ENCODE measurements at places on chromosomes 7 and 10.

DNA sequence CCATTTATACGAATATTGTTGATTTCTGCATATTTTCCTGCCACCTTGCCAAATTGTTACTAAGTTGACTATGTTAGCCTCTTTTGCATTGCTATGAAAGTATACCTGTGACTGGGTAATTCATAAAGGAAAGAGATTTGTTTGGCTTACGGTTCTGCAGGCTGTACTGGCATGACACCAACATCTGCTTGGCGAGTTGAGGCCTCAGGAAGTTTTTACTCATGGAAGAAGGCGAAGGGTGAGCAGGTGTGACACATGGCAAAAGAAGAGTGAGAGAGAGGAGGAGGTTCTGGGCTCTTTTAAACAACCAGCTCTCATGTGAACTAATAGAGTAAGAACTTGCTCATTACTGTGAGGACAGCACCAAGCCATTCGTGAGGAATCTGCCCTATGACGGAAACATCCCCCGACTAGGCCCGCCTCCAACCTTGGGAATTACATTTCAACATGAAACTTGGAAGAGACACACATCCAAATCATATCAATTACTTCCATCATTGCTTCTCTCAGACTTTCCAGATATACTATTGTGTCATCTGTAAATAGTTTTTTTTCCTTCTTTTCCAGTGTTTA, 8.4 kb downstream of the RALA start:
- DNase-seq = no peak

DNA sequence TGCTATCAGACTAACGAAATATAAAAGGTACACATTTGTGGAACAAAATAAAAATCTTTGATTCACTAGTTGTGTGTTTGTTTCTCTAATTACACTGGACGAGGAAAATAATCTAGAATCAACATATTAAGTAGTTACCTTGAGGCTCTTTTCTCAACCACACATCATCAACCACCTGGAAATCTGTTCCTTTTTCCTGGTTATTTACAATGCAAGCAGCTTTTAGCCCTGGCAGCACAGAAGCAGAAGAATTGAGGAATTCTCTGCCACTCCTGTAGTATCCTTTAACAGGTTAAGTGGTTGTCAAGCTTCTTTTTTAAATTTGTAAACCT, 23.7 kb downstream of the NUP42 start:
- no peak for DNase-seq

DNA sequence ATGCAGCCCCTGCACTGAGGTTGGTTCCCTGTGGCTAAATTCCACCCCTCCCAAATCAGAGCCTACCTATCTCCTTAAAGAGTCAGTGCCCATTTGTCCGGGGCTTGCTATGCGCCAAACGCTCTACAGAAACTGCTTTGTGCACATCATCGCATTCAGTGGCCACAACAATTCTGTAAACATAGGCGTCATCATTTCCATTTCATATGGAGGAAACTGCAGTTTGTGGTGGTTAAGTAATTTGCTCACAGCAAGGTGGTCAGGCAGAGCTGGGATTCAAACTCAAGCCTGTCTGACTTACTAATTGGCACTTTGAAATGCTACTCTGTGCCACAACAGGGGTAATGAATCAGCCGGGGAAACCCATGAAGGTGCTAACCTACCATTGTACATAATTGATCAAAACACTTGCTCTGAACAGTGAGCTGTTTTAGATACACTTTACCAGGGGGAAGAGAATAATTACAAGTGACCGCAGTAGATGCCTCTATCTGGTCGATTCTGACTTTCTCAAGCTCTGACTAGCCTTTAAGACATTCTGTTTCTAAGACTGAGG, 775.5 kb downstream of the LRMDA start:
- DNase-seq = no peak

- peak; percentile 58 for DNase-seq
These were observed 1.8 kb downstream of the FRAT2 start for GRCh38 chr10:97332591-97333350.

GRCh38 chr7:70355198-70356020, 757.1 kb downstream of the AUTS2 start:
- no peak for DNase-seq

DNA sequence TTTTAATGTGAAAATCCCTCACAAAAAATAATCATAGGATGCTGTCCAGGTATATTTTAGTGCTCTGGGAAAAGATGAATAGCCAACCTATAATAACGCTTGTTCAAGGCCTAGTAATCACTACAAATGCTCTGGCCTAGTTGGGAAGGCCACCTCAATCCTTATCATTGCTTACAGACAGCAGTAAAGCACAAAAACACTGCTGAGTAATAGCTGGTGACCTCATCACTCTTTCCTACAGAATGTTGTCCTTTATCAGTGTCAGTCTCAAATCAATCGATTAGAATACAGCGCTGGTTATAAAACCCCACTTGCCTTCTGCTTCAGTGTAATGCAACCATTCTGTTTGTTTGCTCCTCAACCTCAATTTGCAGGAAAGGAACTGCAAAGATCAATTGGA, 72.6 kb upstream of the STEAP1 start:
- peak; percentile 2 for DNase-seq

GRCh38 chr7:124284937-124285336, 252.1 kb upstream of the TMEM229A start:
- DNase-seq = no peak

DNA sequence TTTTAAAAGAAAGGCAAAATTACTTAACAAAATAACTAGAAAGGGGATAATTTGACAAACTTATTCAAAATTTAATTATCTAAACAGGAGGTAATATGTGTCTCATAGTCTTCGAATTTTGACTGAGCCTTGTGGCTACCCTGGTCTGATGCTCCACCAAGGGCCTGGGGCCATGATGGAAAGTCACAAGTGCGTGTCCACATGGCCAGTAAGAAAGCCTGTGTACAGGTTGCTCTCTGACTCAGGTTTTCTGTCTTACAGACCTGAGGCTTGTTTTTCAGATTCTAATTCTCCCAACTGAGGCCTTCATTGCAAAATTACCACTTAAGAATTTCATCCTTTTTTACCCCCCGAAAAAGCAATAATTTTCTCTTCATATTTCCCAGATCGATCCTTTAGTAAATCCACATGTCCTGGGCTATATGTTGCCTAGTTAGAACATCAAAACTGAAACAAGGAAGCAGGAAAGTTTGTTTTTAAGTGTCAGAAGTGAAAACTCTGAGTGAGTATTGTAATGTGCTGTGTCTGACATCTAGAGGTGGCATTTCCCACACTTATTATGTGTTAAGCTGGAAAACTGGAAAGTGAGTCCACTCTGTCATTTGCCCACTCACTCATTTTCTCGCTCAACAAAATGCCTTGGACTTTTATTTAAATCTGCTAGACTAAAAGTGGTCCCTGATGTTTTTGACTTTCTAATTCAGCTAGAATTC, 10.0 kb downstream of the CYP3A43 start:
- peak; percentile 61 for DNase-seq

DNA sequence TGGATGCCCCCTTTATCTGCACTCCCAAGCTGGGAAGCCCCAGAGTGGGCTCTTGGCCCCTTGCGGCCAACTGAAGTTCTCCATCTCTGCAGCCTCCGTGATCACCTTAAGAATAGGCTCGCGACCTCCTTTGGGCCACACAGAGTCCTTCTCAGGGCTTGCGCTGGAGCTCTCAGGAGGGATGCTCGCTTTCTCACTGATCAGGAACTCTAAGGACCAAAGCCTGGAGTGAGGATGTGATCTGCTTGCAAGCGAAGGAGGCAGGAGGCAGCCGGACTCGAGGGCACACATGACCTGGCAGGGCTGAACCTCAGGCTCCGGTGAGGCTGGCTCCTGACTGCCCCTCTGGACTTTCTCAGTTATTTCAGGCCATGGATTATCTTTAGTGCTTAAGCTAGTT, 192.1 kb upstream of the MKI67 start:
- DNase-seq = no peak

DNA sequence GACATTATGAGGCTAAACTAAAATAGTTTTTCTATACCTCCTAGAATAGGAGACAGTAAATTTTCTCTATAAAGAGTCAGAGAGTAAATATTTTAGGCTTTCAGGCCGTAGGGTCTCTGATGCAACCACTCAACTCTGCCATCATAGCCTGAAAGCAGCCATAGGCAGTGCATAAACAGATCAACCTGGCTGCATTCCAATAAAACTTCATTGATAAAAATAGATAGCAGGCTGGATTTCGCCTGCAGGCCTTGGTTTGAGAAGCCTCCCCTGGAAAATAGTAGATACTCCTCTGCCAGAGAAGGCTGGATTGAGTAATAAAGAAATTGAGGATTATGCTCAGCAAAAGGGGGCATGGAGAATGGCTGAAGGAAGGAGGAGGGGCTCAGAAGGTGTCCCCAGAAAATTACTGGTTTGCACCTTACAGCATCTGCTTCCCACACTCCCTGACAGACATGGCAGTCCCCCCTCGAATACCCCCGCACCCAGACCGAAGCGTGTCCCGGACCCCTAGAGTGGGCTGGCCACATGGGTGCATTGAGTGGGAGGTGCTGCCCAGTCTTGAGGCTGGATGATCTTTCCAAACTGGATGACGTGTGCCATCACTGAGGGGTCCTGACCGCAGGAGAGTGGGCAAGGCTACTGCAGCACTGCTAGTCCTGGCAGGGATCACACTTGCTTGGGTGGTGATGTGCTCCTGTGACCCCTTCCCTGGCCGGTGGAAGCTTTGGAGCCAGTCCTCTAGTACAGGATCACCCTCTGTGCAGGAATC, 126.6 kb downstream of the PTPN20 start:
- DNase-seq = no peak

DNA sequence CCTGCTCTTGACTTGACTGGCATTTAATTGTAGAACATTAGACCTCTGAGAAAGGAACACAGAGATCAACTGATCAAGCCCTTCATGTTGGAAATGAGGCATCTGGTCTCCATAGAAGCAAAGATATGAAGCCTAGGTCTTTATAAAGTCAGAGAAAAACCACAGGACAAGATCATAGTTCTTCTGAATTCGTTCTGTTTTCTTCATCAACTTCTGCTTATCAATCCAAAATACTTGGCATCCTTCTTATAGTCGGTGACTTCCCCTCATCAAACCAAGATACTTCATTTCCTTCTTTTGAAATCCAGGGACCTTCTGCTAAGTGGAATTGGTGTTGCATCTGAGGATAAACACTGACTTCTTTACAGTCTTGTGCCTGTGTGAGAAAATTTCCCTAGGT, 77.1 kb upstream of the PRKCQ start:
- DNase-seq = peak; percentile 27

- DNase-seq = peak; percentile 43
These were observed 678 bp downstream of the SH2B2 start for GRCh38 chr7:102287111-102287980.

- DNase-seq = peak; percentile 73
These were observed 4.0 kb upstream of the SH3PXD2A start for GRCh38 chr10:103859161-103860086.

GRCh38 chr10:24590697-24591457, 132.8 kb downstream of the ARHGAP21 start:
- DNase-seq = no peak

GRCh38 chr10:69480068-69480412, 28.8 kb downstream of the TSPAN15 start:
- DNase-seq = no peak

GRCh38 chr7:907158-907980, 31.0 kb downstream of the GET4 start:
- no peak for DNase-seq

All from hematopoietic multipotent progenitor cell treated with erythropoietin and hydrocortisone succinate and interleukin-3 and kit ligand, for 6 days (in vitro differentiated cells).